Colonic mucosa (tissue), 4 donors: ENCODE measurements at places on chromosomes 7 and 10. TPM values are rescaled to one million over a fixed set of nuclear protein-coding genes. Genes with fewer than 3 reads are reported as not detected.

- no peak for DNase-seq
Observed at GRCh38 chr10:132836832-132837540, 51.0 kb upstream of the NKX6-2 start.

GRCh38 chr7:23012908-23013714 lies 819 bp downstream of the HYCC1 start:
- peak; percentile 29 for DNase-seq

DNA sequence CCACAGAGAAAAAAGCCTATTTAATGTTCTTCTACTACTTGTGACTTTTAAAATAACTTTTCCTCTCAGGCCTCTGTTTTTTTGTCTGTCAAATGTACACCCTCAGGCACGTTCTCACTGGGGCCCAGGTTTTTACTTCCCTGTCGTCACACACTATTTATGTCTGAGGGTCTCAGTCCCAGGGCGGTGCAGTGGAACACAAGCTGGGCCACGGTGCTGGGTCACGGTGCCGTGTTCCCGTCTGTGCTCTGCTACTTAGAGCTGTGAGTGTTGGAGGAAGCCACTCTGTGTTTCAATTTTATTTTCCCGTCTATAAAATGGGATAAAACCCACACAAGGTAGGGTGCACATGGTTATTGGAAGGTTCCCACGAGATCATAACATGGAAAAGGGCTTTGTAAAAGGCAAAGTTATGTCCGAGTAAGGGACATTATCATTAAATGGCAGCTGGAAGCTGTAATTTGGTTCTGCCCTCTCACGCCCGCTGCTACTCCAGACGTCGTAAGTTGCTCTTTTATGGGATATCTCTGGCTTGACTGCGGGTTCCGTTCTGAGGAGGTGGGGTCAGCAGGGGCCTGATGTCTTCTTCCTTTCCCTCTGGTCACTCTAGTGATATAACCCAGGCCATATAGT lies 25.2 kb downstream of the ZNF775 start:
- no peak for DNase-seq

DNA sequence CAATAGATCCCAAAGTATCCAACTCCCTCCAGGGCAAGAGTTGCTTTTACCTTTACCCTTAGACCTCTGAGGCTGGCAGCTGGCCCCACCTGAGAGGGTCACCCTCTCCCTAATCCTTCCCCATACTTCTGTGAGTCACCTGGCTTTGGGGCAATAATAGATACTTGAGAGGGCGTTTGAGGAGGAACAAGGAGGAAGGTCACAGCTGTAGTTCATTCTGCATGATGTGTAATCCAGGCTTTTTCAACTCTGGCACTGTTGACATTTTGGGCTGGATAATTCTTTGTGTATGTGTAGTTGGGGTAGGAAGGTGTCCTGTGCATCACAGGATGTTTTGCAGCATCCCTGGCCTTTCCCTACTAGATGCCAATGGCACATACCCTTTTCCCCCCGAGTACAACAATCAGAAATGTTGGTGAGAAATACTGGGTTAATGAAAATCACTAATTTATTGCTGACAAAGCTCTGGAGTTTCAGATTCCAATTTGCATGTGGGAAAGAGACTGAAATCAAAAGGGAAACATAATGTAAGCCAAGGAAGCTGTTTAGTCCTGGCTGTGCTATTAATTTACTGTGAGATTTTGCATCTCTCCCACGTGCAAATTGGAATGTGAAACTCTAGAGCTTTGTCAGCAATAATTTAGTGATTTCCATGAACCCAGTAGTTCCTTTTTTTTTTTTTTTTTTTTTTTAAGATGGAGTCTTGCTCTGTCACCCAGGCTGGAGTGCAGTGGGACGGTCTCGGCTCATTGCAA lies 3.6 kb downstream of the BLVRA start:
- DNase-seq, result peak; percentile 7

GRCh38 chr7:41869997-41870396 lies 167.1 kb upstream of the INHBA start:
- no peak for DNase-seq

- no peak for DNase-seq
Observed at GRCh38 chr7:41652267-41652666, 50.6 kb downstream of the INHBA start.

DNA sequence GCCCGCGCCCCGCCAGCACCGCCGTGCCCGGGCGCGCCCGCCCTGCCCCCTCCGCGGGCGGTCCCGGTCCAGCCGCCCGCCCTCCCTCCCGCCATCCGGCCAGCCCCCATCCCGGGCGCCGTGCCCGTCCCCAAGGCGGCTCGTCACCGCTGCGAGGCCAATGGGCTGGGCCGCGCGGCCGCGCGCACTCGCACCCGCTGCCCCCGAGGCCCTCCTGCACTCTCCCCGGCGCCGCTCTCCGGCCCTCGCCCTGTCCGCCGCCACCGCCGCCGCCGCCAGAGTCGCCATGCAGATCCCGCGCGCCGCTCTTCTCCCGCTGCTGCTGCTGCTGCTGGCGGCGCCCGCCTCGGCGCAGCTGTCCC lies at the start of gene HTRA1:
HTRA1 (plus strand) TSS at position 187 of the 362 bp plus-strand sequence; CDS start at position 287, 100 bp downstream.
- DNase-seq, result peak; percentile 63

GRCh38 chr10:107341281-107341680 lies 176.8 kb upstream of the SORCS1 start:
- DNase-seq, result no peak

DNA sequence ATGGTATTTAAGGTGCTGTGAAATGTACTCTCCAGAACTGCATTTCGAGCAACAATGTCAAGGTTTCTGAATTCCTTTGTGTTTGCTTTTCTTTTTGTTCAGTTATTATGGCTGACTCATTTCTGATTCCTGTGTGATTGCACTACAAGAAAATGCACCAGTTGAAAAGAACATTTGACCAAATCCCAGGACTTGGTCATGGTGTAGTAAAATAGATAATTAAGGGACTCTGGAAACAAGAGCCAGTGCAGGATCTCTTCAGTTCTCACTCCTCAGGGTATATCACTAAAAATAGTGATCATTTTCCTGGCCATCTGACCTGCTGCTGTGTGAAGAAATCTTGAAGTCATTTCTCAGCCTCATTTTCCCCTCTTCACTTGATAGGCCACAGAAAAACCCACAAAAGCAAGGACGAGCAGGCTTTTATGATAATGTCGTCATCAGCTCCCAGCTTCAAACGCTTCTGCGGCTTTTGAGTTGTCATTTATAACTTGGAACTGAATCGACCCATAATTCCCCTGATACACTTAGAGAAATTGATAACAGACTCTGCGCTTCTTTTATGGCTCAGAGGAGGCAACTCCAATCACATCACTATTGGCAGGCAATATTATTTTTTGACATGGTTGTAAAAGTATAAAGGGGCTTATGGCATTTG lies 274.7 kb downstream of the HDAC9 start:
- DNase-seq, result no peak

GRCh38 chr7:5495581-5496375 lies 72.1 kb upstream of the TNRC18 start:
- DNase-seq, result no peak

DNA sequence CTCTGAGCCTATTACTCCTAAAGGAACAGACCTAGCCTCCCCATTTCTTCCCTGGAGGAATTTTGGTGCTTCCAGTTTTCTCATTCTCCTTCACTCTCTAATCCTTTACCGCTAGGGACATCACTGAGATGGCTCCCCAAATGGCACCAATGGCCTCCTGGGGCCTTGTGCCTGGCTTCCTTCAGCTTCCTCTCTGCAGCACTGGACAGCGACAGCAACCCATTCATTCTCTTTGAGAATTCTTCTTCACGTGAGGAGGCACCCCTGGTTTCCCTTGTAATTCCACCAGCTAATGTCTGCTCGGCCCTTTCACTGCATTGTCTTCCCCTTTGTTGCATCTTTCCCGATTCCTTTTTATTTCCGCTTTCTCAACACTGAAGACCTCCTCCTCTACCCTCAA lies 24.6 kb upstream of the KDM7A start:
- DNase-seq, result no peak

DNA sequence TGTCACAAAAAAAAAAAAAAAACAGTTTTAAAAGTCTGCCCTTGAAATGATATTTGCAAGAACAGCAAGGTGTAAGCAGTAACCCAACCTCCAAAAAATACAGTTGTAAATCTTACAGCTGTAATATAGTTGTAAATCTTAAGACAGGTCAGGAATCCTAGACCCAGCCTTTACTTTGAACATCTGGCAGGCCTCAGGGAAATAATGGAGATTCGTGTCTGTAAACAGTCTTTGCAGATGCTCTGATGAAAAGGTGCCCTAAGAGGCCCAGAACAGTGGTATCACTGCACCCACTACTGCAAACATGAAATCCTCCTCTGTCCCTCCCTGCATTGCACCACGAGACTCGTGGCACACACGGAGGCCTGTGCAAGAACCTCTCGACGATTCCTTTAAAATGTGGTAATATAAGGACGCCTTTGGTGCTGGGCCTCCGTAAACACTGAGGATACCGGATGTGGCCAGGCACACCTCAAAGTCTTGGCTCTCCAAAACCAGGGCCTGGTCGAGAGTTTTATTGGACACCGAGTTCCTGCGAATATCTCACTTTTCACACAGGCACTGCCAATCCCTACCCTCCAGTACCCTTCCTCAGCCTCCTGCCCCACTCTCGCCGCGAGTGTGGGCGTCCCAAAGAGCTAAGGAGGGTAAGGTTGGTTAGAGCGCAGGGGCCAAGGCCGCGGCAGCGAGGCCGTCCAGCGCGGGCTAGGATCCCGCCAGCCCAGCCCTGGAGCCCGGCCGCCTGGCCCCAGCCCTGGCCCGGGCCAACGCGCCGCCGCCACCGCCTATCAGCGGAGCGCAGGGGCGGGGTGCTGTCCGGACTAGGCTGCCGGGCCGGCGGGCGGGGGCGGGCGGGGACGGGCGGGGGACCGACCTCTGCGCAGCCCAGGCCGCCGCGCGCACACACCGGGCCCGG lies at the start of gene REEP3:
REEP3 (plus strand) TSS at position 902 of the 916 bp plus-strand sequence. CDS start 145 bp downstream, outside the sequence.
- peak; percentile 64 for DNase-seq

GRCh38 chr7:127393368-127394058 lies 1.0 kb upstream of the ZNF800 start:
- no peak for DNase-seq

DNA sequence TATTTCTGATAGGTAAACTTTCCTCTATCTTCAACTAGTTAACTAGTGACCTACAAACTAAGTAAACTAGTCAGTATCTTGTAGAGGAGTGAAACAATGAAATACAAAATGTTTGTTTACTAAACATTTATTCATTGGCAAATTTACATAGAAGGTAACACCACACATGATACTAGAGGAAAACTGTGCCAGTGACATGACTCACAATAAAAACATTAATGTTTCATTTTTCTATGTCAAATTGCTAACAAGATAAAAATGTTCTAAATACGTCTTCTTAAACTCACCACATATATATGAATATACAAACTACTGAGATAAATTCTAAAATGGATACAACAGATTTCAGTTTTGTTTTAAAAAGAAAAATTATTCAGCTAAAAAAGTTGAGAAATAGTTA lies 471.3 kb downstream of the PARD3 start:
- DNase-seq, result no peak

DNA sequence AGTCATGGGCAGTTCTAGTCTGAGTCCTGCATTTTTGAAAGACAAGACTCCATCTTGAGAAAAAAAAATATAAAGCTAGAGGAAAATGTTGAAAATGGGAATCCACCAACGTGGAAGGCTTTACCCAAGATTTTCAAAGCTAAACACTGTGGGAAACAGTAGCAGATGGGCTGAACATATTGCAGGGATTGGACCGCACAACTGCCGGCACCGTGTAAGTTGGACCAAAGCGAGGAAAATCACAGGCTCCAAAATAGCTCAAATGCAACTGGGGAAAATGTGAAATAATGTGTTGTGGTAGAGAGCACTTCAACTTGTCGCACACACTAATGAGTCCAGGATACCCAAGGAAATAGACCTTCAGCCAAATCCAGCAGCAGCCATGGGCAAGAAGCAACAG lies 26.4 kb upstream of the ADRB1 start:
- DNase-seq, result no peak

DNA sequence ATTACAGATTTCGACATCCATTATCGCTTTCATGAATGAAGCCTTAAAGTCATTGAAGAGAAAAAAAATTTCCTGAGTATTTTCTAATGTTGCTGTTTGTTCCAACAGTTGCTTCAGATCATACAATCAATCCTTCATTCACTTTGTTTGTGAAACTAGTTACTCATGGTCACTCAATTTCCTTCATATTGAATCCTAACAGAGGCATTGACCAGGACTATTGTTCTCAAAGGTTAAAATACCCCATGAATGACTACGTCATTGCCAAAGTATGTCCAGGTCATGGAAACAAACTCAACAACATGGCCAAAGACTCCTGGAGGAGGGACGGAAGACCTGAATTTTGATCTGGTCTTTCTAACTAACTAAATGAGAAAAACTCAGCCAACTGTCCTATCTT lies 54.0 kb upstream of the ABCB5 start:
- DNase-seq, result no peak

DNA sequence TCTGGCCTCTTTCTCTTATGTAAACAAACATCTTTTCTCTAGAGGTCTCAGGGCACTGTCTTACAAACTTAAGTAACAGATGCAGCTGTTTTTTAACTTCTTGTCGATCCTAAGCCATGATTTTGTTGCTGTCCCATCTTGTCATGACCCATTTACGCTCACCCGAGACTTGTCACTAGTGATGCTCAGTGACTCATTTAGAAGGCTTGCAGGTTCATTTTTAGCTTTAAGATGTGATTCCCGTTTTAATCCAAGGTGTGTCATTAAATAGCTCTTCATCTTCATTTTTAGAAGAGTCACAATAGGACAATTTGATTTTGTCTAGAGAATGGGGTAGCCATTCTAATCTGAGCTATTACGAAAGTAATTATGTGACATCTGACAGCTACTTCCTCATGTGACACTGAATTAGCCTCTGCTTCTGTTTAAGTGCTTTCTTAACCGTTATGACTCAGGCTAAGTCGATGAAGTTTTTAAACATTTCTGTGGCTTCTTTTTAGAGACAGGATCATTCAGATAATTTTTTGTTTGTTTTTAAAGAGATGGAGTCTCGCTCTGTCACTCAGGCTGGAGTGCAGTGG lies 42.7 kb downstream of the SPDYE5 start:
- no peak for DNase-seq

- DNase-seq, result no peak
Observed at GRCh38 chr7:151175047-151175792, 7.7 kb upstream of the GBX1 start.

The SPDYE1 gene
- total RNA-seq, result not detected

The HECW1 gene
- 0.35 TPM for total RNA-seq

The SFTPA2 gene
- 5.6 TPM for total RNA-seq

The OR2A12 gene
- not detected for total RNA-seq

The MASTL gene
- total RNA-seq, result 6.4 TPM

The SPDYE3 gene
- total RNA-seq, result not detected

The FAM25A gene
- total RNA-seq, result not detected

The ASIC3 gene
- total RNA-seq, result 1.0 TPM

The CYP2W1 gene
- total RNA-seq, result 2.7 TPM

The EGFR gene
- total RNA-seq, result 63.4 TPM

The LEP gene
- total RNA-seq, result not detected

The SCIN gene
- total RNA-seq, result 57.4 TPM

The NXPH1 gene
- total RNA-seq, result 0.30 TPM

The HEPACAM2 gene
- 45.9 TPM for total RNA-seq

The VDAC2 gene
- total RNA-seq, result 314 TPM
